ENCODE measurements at places on chromosomes 16 and 17. TPM values are rescaled to one million over a fixed set of nuclear protein-coding genes. Genes with fewer than 3 reads are reported as not detected.

Gene FZD2
- 35.4 TPM for total RNA-seq

Gene DRC3
- total RNA-seq = 0.97 TPM

Gene CACNG1
- not detected for total RNA-seq

Gene SSTR5
- total RNA-seq = not detected

Gene TRAPPC1
- 42.7 TPM for total RNA-seq

Gene CHAD
- total RNA-seq = not detected

Data from fibroblast of villous mesenchyme (primary cell).